Activated CD8-positive, alpha-beta memory T cell treated with anti-CD3 and anti-CD28 coated beads, Interleukin-2, amount 50 U/mL, for 48 hours (primary cell): ENCODE measurements at places on chromosomes 2 and 18.
A peak's percentile ranks its signal among the peaks of the same experiment; 100 is the strongest.

- DNase-seq = no peak
Observed at GRCh38 chr18:5294113-5294456, 1.4 kb downstream of the ZBTB14 start.

DNA sequence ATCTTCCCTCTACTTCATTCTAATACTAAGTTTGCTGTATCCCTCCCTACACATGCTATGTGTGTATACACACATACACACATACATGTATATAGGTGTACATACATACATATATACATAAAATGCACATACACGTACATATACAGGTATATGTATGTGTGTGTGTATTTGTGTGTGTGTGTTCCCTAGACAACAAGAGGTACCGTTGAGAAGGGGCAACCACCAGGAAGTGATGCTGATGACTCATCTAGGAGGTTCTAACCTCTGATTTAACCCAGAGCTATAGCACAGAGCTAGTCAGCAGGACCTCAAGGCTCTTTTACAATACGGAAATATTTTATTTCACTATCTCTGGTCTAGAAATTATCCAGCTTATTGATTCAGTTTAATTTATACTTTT, 139.2 kb downstream of the LAMA3 start:
- DNase-seq = no peak

DNA sequence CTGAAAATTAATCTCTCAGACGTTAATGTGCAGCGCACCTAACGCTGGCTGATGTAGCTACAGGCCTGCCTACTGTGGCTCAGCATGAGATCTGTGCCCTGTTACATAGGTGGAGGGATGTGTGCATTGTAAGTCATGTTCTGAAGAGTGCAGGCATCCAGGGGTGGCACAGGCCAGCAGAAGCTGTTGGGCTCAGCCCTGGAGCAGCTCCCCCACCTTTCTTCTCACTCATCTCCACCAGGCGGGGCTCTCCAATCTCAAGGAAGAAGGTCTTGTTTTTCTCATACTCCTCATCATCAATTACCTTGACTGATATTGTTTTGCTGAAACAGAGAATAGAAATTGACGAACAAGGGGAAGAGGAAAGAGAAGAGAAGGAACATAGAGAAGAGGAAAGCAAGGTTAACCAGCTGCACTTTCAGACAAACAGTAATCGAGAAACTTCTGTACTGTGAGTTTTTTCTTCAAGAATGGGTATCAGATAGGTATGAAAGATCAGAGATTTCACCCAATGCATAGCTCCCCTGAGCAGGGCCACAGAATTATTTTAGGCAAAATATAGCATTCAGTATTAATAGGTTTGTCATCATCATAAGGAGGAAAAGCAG, 273.6 kb downstream of the SLC8A1 start:
- DNase-seq = no peak

GRCh38 chr2:199144036-199144435, 313.7 kb downstream of the SATB2 start:
- DNase-seq = no peak

- DNase-seq = peak; percentile 20
Observed at GRCh38 chr2:15764683-15765011, 173.0 kb downstream of the DDX1 start.

- DNase-seq = no peak
Observed at GRCh38 chr2:56337342-56337741, 153.6 kb downstream of the CCDC85A start.

GRCh38 chr2:39640107-39640506, 25.6 kb upstream of the TMEM178A start:
- no peak for DNase-seq

DNA sequence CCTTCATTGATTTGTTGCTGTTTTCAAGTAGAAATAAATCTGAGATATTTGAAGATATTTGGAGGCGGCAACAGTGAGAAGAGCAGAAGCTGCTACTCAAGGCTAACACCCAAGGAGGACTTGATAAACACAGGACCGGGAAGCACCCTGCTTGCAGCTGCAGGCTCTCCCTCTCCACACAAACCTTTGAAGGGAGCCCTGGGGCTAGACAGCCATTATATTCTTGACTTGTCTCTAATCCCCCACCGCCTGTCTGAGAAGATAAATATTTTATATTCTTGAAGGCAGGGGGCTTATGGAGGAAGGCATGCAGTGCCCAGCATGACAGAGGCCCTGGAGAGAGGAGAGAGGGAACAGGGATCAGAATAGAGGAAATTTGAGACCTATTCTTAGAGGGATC, 50.9 kb upstream of the SMAD2 start:
- DNase-seq = no peak

DNA sequence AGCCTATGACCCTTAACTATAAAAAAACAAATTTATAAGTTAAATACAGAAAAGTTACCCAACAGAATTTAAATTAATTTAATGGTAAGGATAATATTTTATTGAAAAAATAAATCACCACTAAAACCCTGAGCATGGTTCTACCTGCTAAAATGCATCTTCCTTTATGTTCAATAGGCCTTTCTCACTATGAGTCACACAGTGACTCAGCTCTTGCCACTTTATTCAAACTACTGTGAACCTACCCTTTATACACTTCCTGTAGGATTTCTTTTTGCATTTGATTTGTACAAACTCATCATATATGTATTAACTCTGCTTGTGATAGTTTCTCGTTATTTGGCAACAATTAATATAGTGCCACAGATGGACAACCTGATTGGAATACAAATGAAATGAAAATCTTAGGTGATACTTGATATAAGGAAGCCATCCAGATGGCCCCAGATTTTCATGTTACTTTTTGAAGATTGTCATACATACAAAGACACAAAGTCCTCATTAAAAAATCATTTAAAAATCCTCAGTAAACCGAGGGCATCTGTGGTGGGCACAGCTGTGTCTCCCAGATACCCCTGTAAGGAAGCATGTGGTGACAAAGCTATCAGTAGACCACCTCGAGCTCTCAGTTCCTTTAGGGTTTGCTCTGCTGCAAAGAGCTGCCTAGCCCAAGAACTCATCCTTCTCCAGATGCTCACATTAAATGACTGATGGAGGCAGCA, 55.2 kb upstream of the COBLL1 start:
- no peak for DNase-seq

GRCh38 chr2:45852450-45853150, 201.1 kb downstream of the PRKCE start:
- no peak for DNase-seq

GRCh38 chr18:26867471-26867870, 2.0 kb upstream of the AQP4 start:
- no peak for DNase-seq

- no peak for DNase-seq
Observed at GRCh38 chr18:6255886-6256285, 158.8 kb downstream of the L3MBTL4 start.

DNA sequence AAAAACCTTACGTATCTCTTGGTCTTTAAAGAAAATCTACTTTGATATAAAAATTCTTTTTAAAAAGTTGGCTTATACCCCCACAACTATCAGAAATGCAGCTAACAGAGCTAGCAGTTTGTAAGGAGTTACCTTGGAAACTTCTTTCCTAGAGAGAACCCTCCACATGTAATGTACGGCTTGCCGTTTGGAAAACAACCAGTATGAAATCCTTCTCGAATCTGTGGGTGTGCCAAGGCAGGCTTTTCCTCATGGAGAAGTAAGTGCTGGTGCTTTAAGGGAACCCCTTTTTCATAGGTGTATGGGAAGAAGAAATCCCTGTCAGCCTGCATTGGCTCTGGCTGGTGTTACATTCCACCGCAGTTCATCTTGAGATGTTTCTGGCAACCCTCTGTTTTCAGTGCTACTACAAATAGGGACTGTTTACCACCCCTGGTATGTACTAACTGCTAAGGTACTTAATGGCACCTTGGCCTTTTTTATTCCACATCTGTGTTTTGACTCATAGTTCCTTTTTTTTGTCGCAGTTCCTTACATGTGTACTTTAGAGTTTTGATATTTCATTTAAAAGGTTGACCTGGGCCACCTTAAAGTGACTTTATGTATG, 248.4 kb downstream of the FHOD3 start:
- no peak for DNase-seq

DNA sequence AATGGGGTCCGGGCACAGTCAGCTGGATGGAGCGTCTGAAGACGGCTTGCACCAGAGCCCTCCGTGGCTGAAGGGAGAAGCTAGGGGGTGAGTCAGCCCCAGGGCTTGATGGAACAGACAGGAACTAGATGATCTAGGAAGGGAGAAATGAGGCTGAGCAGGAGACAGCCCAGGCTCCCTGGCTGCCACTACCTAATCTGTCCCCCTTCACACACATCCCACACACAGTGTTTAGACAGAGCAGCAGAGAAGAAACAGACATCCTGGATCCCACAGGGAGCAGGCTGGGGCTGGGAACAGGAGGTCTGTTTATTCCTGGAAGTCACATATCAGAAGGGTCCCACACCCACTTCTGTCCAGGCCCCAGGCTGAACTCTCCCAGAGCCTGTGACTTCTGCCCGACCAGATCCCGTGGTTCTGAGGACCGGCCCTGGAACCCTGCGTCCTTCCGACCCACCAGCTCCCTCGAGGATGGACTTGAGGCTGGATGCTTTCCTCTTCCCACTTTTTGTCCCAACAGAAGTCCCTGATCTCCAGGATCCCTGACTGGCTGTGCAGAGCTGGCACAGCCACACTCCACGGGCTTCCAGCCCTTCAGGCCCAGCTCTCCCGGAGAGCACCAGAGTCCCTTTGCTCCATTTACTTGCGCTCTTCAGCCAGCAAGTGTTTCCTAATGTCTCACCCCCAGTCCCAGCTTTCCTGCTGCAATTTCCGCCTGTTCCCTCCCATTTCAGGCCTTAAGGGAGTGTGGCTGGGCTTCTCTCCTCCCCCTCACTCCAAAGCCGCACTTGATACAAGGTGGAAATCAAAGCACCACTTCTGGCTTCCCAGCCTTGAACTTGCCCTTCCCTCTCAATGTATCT, 1.5 kb upstream of the GPBAR1 start:
- no peak for DNase-seq

GRCh38 chr2:3233877-3234276, 143.7 kb downstream of the EIPR1 start:
- DNase-seq = no peak

DNA sequence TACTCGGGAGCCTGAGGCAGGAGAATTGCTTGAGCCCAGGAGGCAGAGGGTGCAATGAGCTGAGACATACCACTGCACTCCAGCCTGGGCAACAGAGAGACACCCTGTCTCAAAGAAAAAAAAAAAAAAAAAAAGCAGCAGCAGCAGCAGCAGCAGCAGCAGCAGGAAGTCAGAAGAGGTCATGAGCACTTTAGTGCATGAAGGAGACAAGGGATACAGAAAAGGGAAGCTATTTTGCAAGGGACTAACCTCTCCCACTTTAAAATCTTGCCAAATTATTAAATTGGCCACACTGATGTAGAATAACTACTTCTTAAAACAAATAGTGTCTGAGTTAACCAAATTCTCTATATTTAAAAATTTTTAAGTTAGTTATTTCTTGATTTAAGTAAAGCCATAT, 113.4 kb upstream of the PDE1A start:
- DNase-seq = no peak

DNA sequence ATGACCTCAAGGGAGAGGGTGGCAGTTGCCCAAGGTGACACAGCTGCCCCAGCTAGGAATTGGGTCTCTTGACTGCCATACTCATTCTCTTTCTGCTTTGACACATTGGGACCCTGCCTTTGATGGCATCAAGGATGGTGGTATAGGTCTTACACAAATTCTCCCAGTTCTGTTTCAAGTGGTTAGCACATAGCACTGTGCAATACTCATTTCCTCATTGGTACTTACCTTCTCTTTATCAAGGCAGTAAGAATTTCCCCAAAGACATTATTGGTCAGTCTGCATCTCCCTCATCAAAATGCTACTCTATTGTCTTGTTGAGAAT, 35.9 kb upstream of the CCDC93 start:
- no peak for DNase-seq

- peak; percentile 65 for DNase-seq
Observed at GRCh38 chr2:112916145-112916571, 5.2 kb downstream of the IL37 start.

DNA sequence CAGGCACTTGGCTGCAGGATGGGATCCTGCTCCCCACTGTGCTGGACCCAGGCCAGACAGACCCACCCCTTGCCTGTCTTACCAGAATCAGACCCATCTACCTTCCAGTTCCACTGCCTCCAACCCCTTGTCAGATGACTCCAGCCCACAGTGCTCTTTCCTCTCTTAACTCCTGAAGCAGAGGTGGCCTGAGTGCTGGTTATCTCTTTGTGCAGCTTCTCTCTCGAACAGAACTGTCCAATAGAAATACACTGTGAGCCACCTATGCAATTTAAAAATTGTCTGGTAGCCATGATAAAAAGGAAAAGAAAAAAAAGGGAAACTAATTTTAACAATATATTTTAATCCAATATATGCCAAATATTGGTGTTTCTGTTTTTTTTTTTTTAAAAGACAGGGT, 160.2 kb upstream of the SMAD2 start:
- no peak for DNase-seq

DNA sequence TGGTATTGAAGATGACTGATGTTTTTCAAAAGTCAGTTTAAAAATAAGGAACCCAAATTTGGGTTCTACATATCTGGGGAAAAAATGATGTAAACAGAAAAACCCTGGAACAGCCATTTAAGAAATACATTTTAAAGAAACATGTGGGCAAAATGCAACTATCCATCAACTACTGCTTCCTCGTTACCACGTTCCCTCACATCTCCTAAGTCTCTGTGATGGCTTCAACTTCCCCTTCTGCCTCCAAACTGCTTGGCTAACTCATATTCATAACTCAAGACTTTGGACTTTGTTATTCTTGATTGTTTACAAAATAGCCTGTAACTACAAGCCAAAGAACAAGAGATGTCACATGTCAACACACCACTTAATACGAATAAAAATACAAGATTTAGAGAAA, 116.3 kb downstream of the DYM start:
- no peak for DNase-seq

- DNase-seq = no peak
Observed at GRCh38 chr2:36975306-36975705, 9.0 kb upstream of the STRN start.

GRCh38 chr2:183349091-183349490, 224.8 kb downstream of the NUP35 start:
- no peak for DNase-seq

GRCh38 chr2:226299771-226300170, 499.8 kb downstream of the IRS1 start:
- DNase-seq = no peak

- no peak for DNase-seq
Observed at GRCh38 chr2:207434899-207435465, 94.8 kb upstream of the CREB1 start.

- DNase-seq = no peak
Observed at GRCh38 chr2:144711630-144712549, 192.0 kb upstream of the ZEB2 start.

- no peak for DNase-seq
Observed at GRCh38 chr18:9665314-9665713, 42.8 kb upstream of the RAB31 start.

- no peak for DNase-seq
Observed at GRCh38 chr2:177740700-177741099, 331.9 kb downstream of the PDE11A start.

GRCh38 chr2:232376713-232377112, 1.8 kb upstream of the ALPP start:
- no peak for DNase-seq
